ENCODE measurements at places on chromosomes 13 and 19.

DNA sequence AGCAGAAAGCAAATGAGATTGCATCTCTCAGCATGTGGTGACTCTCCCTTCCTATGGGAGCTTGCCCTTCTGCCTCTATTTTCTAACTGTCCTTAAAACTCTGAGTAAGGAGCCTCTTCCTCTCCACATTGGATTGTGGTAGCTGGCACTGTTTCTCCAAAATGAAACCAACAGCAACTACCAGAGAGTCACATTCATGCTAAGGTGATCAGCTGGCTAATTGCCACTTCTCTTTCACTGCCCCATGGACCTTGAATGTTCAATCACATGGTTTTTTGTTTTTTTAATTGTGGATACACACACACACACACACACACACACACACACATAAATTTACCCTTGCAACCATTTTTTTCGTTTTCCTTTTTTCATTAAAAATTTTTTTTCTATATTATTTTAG lies 154.7 kb upstream of the TSC22D1 start:
- DNase-seq: peak; percentile 49

DNA sequence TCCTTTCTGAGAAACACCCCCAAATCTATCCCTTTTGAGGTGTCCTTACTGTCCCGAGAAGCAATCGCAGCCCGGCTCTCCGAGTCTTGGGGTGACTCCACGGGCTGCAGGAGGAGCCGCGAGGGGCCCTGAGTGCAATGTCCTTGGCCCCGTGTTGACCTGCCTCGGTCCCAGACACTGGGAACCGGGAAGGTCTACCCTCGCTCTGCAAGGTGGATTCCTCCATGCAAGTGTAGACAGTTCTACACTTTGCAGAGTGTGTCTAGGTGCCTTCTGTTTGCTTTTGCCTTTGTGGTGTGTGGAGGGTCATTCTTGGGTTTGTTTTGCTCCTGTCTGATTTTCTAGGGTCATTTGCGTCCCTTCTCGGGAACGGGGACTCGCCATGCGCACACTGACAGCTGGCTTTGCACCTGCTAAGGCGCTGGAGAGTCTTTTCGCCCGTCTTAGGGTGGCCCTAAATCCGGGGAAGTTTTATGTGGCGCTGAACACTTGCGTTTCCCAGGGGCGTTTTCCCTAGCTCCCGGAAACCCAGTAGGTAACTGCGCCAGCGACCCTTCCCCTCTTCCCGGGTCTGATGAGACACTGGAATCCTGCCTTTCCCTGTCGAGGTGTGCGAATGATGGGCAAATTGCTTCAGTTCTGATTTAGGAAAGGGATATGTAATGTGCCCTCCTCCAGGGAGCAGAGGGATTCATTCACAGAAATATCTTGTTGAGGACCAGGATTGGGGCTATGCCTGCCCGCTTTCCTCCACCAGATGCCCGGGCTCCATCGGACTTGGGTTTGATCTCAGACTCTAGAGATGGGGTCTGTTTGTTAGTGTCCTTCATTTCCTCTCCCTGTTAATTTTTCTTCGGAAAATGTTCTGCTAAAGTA lies 755 bp downstream of the SERTM1 start:
- DNase-seq: no peak

DNA sequence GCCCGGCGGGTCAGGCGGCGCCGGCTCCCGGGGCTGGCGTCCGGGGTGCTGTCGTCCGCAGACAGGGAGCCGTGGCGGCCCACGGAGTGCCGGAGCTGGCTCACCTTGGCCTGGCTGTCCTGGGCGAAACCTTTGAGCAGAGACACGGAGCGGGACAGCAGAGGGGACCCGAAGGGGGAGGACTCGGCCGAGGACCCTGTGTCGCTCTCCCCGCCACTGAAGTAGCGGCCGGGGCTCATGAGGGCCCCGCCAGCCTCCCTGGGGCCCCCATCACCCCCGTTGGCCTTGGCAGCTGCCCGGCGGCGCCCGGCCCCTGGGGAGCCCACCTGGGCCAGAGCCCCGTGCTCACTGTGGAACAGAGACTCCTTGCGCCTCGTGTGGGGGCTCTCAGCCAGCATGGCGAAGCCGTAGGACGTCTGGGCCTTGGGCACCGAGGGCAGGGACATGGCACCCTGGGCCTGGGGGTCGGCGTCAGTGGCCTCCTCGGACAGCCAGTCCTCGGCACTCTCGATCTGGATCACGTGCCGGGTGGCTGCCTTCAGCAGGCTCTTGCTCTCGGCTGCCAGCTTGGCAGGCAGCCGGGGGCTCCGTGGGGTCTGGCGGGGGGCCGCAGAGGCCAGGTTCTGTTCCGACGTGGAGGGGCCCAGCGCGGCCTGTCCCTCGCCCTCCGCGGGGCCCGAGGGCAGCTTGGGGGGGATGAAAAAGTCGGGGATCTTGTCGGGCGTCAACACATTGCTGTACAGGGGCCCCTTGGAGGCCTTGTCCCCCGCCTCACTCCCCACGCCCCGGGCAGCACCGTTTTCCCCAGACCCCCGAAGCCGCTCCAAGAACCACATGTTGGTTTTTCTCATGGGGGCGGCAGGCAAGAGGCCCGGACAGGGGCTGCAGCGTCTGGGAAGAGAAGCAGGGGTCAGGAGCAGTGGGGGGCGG lies 1.2 kb downstream of the C2CD4C start:
- DNase-seq: no peak

DNA sequence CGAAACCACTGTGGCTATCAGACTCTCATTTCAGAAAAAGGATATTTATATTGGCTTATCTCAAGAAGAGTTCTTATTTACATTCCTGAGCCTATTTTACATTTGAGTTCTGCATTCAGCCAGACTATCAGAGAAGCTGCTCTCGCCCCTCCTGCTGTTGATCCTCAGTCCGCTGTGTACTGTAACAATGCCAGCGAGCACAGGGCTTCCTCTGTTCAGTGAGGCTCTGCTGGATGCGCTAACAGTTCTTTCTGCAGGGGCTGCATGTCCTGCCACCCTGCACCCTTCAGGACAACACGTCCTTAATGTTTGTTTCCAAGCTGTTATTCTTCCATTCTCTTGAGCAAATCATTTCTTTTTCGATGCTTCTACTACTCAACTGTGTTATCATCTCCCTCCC lies 463.7 kb upstream of the SGCG start:
- no peak for DNase-seq

- no peak for DNase-seq
Measured at GRCh38 chr19:35451338-35452096, 3.5 kb downstream of the FFAR2 start.

DNA sequence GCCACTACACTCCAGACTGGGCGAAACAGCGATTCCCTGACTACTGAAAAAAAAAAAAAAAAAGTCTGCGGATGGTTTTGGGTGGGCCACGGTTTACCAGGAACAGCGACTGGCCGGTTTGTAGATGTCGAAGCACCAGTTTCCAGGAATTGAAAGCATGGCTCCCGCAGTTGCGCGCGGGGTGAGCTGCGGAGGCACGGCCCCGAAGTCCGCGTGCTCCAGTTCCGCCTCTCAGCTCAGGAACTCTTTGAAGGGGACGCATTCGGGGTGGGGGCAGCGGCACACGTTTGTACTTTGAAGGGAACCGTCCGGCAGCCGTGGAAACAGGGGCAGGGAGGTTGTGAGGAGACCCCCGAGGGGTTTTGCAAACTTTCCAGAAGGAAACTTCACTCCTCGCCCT lies 27.1 kb upstream of the PABPC3 start:
- no peak for DNase-seq

- no peak for DNase-seq
Measured at GRCh38 chr19:10290357-10290875, 664 bp downstream of the ICAM5 start.

GRCh38 chr19:57747472-57747807 lies 825 bp downstream of the ZNF776 start:
- DNase-seq: no peak

- no peak for DNase-seq
Measured at GRCh38 chr13:78881054-78881453, 222.1 kb upstream of the OBI1 start.

GRCh38 chr13:40205771-40206240 lies 460.6 kb downstream of the FOXO1 start:
- DNase-seq: no peak

GRCh38 chr13:73865027-73865426 lies 269.2 kb downstream of the KLF12 start:
- no peak for DNase-seq

DNA sequence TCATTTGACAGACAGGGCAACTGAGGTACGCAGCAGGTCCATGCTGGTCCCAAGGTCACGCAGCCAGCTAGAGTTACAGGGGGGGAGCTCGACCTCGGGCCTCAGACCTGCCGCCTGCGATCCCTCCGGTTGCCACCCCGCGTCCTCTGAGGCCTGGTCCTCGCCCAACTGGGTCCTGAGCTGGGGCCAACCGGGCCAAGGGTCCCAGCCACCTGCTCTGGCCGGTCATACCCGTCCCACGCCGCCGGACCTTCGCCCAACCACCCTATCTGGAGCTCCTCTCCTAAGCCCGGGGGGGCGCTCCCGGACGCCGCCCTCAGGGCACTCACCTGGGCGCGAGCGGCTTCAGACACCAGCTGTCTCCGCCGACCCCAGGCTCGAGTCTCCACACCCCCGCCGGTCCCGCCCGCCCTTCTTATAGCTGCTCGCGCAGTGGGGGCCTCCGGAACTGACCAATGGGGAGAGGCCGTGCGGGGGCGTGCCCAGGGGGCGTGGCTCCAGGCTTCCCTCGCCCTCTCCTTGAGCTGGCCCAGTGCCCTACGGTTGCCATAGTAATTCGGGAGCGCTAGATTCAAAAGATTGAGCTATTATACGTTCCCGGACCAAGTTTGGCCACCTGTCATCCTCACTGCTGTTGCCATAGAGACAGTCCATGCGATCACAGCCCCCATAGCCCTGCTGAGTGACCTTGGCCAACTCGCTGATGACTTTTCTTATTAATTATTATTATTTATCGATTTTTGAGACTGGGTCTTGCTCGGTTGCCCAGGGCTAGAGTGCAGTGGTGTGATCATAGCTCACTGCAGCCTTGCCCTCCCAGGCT lies at the start of gene PLIN5:
PLIN5 (minus strand) TSS at position 389 of the 823 bp plus-strand sequence. CDS start 1,150 bp downstream, outside the sequence.
- peak; percentile 24 for DNase-seq

DNA sequence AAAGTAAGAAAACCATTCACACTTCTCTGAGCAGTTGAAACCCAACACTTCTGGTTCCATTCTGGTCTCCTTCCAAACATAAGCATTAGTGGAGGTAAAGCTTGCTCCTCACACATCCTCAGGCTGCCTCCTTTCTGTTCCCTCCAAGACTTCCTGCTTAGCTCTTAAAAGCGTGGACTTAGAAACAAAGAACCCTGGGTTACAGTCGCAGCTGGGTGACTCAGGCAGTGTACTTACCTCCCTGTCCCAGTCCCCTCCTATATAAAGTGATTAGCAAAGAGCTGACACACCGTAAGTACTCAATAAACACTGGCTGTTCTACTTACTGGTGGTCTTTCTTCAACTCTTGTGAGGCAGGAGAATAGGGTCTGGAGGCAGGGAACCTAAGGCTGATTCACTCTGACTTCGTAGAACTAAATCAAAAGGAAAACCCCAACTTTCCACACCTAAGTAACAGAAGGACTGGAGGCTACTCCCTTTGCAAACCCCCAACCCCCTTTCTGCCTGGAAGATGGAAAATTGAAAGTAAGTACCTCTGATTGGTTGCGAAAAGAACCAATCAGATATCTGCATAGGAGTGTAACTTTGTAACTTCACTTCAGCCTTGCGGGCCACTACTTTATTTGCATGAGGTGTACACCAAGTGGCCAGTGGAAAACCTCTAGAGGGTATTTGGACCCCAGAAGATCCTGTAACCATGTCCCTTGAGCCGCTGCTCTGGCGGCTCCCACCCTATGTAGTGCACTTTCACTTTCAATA lies 165.4 kb downstream of the SUCLA2 start:
- DNase-seq: no peak

DNA sequence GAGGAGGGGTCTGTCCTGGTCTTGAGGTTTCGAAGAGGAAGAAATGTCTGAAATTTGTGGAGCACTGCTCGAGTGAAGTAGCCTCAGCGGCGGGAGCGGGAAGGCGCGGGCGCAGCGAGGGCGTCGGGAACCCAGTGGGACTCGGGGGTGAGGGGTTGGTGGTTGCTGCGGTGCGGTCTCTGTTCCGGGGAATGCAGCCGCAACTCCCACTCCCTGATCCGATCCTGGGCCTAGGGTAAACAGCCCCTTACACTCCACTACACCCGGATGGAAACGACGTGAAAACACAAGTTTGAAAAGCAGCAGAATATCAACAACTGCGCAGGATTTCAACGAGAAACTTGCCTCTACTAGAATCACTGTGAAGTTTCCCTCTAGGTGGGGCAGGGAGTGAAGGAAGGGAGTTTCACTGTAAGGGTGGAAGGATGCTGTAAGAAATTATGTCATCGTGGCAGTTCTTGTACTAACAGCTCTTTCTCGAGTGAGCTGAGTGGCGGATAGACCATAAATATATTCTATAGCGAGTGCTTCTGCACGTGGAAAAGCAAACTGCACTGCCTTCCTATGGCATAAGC lies 2.0 kb upstream of the KLF12 start:
- peak; percentile 26 for DNase-seq

- no peak for DNase-seq
Measured at GRCh38 chr13:102642029-102642428, 45.2 kb downstream of the TPP2 start.

All from renal cortical epithelial cell (primary cell).